HAP-1 (cell line): ENCODE measurements at places on chromosomes 2 and 18.

DNA sequence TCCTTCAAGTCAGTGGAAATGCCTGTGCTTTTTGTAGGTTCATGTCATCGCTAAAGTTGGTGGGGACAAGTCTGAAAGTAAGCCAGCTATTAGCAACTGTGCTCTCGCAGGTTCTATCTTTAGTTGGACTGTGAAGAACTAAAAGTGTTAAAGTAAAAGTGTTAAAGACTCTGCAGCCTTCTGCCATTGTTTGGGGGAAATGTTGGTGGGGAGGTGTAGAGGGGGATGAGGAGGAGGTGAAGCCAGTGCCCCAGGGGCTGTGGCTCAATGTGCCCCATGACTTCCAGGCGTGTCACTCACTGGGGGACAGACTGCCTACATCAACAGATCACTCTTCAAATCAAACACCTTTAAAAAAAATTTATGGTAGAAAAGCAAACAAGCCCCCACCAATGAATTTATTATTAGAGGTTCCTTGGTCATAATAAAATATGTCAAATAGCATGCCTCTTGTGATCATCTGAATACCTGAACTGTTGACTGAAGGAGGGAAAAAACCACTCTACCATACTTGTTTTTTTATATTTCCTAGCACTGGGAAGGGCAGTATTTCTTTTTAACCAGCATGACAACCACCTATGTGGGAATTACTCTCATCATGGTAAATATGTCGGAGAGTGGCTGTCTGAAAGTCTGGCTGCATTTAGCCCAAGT is 19.3 kb downstream of the TGFA start:
- DNase-seq = no peak

DNA sequence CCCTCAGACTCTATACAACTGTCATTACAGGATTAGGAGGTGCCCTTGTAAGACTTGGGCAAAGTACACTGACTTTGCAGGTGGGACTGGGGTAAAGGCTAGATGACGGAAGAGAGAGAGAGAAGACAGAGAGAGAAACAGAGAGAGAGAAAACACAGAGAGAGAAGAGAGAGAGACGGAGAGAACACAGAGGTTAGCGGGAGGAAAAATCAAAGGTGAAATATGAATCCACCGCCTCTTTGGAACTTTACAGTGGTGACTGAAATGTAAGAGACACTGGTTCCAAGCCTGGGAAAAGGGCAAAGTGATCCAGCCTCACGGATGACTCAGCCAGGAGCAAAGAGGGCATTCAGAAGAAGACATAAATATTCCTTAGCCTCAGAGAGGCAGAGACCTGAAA is 25.1 kb upstream of the CAB39 start:
- DNase-seq = no peak

- no peak for DNase-seq
These were observed 48.5 kb downstream of the ZNF516 start for GRCh38 chr18:76446321-76447257.

GRCh38 chr2:43018179-43019024 is 208.0 kb downstream of the ZFP36L2 start:
- DNase-seq = no peak

GRCh38 chr2:75503048-75503607 is 57.6 kb downstream of the EVA1A start:
- DNase-seq = no peak

- DNase-seq = no peak
These were observed 195.3 kb upstream of the EPHA4 start for GRCh38 chr2:221767106-221768012.

- DNase-seq = no peak
These were observed 54.8 kb downstream of the FAM161A start for GRCh38 chr2:61799099-61799498.

DNA sequence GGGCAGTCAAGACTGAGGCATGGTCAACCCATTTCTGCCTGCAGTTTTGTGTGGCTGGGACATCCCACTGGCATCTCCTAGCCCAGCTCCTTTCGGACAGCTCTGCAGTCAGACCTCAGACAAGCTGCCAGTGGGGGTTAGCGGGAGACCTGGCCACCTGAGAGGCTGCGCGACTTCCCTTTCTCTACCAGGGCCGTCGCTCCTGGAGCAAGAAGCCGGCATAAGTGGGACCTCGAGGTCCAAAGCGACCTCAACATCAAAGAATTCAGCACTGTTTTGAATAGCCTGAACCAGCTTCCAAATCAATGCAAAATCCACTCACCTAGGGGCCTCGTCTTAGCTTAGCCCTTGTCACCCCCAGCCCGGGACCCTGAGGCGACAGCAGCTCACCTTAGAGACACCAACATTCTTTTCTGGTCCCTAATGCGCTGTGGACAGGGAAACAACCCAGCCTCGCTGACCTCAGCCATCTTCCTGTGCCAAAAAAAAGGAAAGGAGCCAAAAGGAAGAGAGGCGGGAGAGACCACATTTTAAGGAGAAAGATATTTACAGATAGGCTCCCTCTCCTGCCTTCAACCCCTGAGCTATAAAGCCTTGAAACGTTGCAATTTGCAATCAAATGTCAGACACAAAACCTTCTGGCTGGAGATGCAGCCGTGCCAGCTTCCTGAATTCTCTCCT is 81.2 kb downstream of the GFPT1 start:
- DNase-seq = no peak

DNA sequence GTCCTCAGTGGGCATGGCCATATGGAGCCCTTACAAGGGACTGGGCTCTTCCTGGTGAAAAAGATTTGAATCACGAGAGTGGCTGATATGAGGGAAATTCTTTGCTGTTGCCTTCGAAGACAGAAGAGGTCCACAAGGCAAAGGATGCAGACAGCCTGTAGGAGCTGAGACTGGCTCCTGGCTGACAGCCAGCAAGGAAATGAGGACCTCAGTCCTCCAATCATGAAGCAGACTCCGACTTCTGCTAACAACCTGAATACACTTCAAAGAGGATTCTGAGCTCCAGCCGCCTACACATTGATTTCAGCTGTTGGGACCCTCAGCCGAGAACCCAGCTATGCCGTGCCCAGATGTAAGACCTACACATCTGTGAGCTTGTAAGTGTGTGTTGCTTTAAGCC is 3.0 kb upstream of the ST8SIA5 start:
- no peak for DNase-seq

DNA sequence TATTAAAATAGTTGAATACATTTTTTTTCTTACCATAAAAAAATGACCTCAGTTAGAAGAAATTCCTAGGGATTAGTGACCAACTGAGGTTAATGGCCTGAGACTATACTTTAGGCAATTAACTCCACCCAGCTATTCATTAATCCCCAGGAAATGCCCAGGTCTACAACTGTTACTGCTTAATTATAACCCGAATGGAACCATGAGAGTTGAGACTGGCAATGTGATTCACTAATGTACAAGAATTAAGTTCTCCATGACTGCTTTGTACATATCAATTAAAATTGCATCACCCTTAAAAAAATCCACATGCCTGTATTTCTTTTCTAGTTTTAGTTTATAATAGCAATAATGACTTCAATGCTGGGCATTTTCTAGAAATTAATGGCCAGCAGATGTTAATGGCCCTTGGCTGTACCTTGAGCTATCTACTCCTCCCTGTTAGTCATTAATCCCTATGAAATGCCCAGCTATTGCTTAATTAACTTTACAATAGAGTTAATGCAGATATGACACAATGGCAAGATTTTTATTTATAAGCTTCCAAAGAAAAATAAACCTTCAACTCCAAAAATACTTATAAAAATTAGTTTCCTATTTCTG is 44.1 kb downstream of the ERBB4 start:
- no peak for DNase-seq

GRCh38 chr2:71492112-71492511 is 38.8 kb downstream of the DYSF start:
- DNase-seq = no peak
